Bone marrow (tissue), 2 donors: ENCODE measurements at places on chromosomes 1 and 21.

DNA sequence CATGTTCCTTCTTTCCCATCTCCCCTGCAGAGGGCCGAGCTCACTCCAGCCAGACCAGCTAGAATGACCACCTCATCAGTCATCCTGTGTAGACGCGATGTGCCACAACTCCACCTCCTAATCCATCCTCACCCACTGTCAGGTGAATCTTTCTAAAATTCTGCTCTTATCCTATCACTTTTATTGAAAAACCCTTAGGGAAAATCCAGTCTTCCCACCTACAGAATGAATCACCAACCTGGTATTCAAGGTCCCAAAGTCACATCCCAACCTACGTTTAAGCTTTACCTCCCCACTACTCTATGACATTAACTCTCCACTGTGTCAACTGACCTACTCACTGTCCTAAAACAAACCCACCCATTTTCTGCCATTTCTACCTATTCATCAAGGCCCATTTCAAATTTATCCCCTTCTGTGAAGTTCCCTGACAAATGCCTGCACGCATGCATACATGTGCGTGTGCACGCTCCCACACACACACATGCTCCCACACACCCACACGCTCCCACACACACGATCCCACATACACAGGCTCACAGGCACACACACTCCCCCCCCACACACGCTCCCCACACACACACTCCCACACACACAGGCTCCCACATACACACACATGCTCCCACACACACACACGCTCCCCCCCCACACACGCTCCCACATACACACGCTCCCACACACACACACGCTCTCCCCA lies 27.7 kb downstream of the HSF2BP start:
- DNase-seq = no peak

GRCh38 chr1:87024936-87025540 lies 110.6 kb downstream of the HS2ST1 start:
- peak; percentile 22 for DNase-seq

GRCh38 chr1:212077028-212077427 lies 41.5 kb downstream of the DTL start:
- DNase-seq = no peak

- DNase-seq = no peak
Observed at GRCh38 chr1:193143285-193143684, 21.5 kb downstream of the CDC73 start.

DNA sequence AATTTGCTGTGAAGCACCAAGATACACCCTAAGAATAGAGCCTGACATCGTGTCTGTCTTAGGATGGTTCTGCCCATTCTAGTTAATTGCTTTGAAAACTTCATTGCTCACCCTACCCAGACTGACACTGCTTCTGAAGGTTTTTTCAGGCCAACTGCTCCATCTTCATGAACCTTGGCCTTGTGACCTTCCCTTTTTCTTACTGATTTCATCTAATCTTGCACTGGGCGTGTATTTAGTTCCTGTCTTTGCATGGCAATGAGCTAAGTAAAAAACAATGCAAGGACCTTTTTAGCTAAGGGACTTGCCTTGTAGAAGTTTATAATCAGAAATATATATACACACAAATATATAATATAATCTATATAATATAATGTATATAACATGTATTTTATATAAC lies 108.0 kb downstream of the PBX1 start:
- DNase-seq = no peak

- DNase-seq = no peak
Observed at GRCh38 chr21:26837539-26837938, 7.7 kb downstream of the ADAMTS1 start.

GRCh38 chr1:75129660-75129982 lies 4.6 kb upstream of the LHX8 start:
- no peak for DNase-seq

DNA sequence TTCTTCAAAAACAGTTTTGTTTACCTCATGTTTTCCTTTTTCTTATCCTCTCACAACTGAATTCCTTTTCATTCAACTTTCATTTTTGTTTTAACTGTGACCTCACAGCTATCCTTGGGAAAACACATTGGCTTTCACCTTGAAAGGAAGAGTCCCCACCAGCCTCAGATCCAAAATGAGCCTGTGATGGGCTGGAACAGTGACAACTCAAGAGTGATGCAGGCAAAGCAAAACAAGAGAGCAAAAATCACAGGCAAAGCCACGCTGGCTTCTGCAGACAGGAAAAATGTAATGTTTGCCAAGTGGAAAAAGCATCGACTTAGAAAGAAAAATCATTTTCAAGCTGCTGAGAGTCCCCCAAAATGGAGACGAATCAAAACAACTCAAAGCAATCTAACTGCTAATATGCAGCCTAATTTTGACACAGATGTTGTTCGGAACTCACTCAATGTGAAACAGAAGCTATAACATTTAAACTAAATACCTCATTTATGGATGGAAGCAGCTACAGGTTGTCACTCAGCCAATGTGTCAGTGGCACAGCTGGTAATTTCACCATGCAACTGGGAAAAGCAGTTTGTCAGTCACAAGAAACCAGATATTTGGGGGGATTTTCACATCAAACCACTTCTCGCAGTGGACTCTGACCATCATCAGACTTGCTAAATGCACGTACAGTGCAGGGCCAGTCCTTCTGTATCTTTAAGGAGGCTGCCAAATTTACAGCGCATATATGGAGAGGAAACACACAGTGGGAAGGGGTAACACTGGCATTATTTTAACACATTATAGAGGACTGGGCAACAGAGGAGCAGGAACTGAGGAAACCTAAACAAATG lies 50.7 kb downstream of the ALG14 start:
- no peak for DNase-seq

- no peak for DNase-seq
Observed at GRCh38 chr1:100791586-100791985, 72.0 kb downstream of the VCAM1 start.

- peak; percentile 97 for DNase-seq
Observed at GRCh38 chr1:93816970-93817678, 61.9 kb downstream of the DNTTIP2 start.

DNA sequence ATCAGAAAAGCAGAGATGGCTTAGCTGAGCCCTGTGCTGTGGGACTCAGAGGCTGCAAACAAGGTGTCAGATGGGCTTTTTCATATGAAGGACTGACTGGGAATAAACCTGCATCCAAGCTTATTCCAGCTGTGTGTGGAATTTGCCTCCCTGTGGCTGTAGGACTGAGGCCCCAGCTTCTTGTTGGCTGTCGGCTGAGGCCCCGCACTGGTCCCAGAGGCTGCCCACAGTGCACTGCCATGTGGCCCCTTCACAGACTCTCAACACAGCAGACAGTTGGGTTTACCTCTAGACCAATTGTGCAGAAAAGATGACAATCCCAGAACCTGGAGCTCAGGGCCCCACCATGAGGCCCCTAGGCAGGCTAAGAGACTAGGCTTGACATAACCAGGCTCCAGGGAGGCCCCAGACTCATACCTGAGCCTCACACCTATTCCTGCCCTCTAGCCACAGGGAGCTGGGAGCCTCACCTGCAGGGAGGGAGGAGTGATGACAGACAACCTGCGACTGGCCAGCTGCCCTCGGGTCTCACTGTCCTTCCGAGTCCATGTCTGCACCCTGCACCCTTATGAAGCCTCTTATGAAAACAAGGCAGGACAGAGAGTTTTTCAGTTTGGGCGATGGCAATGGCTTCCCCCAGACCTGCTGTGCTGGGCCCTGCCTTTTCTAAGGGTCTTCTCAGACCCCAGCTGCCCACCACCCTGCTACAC lies 615.5 kb downstream of the NPHP4 start:
- no peak for DNase-seq

- DNase-seq = no peak
Observed at GRCh38 chr1:112689842-112690237, 15.4 kb downstream of the MOV10 start.

GRCh38 chr1:97047421-97047793 lies 325.8 kb downstream of the PTBP2 start:
- DNase-seq = no peak

GRCh38 chr1:211616231-211616964 lies 37.4 kb upstream of the SLC30A1 start:
- DNase-seq = no peak

GRCh38 chr1:156203331-156203730 lies 9.4 kb downstream of the SLC25A44 start:
- no peak for DNase-seq

DNA sequence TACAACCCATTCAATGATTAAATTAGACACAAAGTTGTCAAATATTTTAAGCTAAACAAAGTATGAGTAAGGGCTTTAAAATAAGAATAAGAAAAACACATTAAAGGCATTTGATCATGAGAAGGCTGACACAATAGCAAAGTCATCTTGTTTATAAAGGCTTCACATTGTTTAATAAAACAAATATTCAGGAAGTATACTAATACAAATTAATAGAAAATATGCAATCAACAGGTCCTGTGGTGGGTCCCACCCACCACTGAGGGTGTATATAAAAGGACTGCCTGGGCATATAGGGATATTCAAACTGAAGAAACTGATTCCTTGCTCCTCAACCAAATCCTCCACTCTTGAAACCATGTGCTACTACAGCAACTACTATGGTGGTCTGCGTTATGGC lies at the start of gene KRTAP20-2:
TSS of gene KRTAP20-2 (plus strand) at position 301 of the 400 bp plus-strand sequence. CDS start at position 359, 58 bp downstream.
- no peak for DNase-seq

GRCh38 chr1:232291681-232292080 lies 338.3 kb downstream of the SIPA1L2 start:
- no peak for DNase-seq

GRCh38 chr1:24149866-24150233 lies 6.9 kb upstream of the IL22RA1 start:
- DNase-seq = peak; percentile 32

DNA sequence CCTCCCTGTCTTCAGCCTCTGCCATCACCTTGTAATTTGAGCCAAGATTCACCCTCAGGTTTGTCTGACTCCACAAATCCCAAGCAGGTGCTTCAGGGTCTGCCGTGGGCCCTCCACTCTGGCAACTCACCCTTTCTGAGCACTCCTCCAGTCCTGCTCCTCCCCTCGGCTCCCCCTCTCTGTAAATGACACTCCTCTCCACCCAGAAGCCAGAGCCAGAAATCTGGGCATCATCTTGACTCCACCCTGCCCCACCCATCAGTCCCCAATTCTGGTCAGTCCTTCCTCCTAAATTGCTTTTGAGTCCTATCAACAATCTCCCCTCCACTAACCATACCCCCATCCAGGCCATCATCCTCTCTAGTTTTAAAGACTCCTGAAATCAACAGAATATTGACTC lies 40.5 kb downstream of the RCSD1 start:
- no peak for DNase-seq

GRCh38 chr1:24302209-24302611 lies 16.9 kb upstream of the GRHL3 start:
- DNase-seq = no peak

GRCh38 chr1:240709676-240710075 lies 97.7 kb upstream of the GREM2 start:
- DNase-seq = no peak

DNA sequence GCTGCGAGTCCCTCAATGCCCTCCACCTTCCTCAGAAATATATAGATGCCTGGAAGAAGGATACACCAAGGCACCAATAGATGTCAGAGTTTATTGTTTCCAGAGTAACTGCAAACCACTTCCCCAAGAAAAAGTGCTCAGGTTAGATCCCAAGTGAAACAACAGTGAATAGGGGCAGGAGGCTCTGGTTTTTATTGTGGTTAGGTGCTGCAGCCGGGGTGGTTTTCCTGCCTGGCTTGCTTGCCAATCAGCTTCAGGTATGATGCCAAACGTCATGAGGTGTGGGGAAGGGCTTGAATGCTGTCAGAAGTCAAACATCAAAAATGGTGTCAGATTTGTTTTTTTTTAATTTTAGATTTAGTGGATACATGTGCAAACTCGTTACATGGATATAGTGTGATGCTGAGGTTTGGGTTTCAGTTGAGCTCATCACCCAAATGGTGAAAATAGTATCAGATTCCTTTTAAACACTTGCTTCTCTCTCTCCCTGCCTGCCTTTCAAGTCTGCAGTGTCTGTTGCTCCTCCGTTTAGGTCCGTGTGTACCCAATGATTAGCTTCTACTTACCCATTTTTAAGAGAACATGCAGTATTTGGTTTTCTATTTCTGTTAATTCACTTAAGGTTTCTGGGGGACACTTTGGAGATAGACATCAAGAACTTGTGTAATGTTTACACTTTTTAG lies 1317.0 kb downstream of the MRPL39 start:
- DNase-seq = no peak

DNA sequence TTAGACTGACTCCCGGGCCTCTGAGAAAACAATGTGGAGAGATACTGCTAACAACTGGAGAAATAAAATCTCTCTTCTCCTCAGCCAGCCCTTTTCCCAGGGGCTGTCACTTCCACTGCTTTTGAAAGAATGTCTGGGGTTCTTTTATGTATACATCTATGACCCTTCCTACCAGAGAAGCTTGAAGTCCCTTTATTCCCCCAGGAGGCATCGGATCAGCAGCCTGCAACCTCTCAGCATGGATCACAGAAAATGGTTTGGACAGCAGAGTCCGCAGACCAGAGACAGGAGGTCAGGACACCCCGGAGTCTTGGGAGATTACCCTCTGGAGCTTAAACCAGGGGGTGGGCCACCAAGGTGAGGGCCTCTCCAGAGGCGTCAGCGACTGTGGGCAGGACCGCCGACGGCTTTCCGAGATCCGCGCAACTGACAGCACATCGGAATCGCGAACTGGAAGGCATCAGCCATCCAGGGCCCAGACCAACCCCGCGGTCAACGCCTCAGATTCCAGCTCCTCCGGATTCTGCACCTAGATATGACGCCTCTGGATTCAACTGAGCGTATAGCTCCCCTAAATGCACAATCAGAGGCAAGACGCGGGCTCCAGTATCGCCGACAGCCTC lies 1.0 kb downstream of the EPHA10 start:
- DNase-seq = no peak

- no peak for DNase-seq
Observed at GRCh38 chr1:206476591-206476990, 6.3 kb downstream of the IKBKE start.

DNA sequence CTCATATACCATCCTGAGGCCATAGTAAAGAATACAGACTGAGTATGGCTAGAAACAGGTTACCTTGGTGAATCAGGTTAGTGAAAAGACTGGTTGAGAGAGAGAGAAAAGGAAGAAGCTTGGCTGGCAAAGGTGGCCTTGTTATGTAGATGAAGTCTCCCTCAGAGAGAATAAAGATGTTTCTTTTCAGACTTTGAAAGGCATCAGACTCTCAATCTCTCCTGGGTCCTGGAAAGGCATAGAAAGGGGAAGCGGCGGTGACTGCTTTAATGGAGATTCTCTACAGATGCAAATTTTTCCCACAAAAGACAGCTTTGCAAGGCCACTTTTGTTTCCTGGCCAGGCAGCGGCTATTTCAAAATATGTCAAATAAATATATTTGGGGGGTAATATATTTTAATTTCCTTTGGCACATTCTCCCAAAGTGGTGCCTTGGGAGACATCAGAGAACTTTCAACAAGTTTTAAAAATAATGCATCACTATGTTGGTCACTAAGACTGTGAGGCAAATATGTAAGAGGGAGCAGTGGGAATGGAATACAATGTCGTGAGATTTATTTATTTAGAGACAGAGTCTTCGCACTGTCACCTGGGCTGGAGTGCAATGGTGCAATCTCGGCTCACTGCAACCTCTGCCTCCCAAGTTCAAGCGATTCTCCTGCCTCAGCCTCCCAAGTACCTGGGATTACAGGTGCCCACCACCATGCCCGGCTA lies 46.1 kb downstream of the NPHS2 start:
- no peak for DNase-seq
